ENCODE measurements at places on chromosomes 16 and 17.

DNA sequence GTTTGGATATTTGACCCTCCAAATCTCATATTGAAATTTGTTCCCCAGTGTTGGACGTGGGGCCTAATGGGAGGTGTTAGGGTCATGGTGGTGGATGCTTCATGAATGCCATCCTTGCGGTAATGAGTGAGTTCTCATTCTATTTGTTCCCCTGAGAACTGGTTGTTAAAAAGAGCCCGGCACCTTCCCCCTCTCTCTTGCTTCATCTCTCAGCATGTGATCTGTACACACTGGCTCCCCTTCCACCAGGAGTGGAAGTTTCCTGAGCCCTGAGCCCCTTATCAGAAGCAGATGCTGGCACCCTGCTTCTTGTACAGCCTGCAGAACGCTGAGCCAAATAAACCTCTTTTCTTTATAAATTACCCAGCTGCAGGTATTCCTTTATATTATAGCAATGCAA, 25.6 kb downstream of the PIK3R6 start:
- no peak for DNase-seq

DNA sequence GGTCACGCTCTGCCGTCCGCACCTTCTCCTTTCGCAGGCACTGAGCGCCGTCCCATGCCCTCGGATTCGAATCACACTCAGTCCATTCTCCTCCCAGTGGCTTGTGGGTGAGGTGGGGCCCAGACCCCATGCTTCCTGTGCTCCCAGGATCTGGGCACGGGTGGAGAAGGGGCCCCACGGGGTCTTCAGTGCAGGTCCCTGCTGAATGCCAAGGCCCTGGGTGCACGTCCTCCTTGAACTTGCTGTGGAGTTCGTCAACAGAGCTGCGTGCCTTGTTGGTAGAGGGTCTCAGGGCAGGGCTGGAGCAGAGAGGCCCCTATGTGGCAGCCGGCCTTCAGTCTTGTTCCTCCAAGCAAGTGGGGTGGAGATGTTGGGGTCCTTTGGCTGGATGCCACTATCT, 7.3 kb upstream of the MC1R start:
- DNase-seq: no peak

GRCh38 chr16:46954562-46954961, 18.9 kb downstream of the DNAJA2 start:
- DNase-seq: no peak

DNA sequence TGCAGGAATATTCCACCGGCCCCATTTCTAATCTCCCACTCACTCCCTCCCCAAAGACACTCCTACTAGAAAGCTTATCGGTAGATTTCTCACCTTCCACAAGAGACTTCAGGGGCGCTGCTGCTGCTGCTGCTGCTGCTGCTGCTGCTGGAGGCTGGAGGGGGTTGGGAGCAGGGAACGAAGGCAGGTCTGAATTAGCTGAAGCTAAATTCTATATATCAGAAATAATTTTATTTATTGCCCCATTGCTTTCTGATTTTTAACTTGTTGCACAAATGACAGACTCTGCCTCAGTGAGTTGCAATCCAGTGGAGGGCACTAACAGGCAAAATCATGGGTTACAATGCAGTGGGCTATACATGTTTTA, 25.8 kb upstream of the HLF start:
- no peak for DNase-seq

DNA sequence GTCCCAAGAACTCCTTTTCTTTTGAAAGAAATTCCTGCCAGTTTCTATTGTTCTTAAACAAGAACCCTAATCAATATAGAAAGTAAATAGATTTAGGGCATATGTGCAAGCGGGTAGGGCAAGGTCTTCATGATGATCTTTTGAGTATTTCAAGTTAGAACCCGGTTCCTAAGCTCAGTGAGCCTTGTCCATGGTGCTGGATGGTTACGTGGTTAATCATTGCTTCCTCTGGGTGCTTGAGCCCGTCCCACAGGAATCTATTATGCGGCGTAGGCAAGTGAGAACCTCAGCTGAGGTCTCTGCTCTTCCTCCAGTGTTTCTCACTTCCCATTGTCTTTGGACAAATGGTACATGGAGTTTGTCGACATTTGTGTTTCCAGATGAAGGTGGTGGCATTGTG, 580.8 kb upstream of the EEF2KMT start:
- DNase-seq: no peak

GRCh38 chr16:64278196-64278595, 843.7 kb downstream of the CDH11 start:
- DNase-seq: no peak

- peak; percentile 58 for DNase-seq
Observed at GRCh38 chr16:89201439-89202377, 1.4 kb upstream of the SLC22A31 start.

DNA sequence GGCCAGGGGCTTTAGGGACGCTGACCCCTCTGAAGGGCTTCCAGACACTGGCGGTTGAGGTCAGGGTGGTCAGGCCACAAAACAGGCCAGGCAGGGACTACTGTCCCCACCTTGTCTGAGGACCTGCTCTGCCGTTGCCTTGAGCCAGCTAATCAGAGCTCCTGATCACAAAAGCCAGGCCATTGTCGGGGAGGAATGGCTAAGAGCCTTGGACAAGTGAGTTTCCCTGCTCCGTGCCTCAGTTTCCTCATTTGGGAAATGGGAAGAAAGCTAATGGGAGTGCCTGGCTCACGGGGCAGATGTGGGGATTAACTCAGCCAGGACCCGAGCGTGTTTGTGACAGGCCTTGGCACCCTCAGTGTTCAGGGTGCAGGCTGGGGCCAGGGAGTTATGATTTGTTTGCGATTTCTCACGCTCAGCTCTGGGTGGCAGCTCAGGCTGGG, 246.5 kb upstream of the CIBAR2 start:
- DNase-seq: no peak

DNA sequence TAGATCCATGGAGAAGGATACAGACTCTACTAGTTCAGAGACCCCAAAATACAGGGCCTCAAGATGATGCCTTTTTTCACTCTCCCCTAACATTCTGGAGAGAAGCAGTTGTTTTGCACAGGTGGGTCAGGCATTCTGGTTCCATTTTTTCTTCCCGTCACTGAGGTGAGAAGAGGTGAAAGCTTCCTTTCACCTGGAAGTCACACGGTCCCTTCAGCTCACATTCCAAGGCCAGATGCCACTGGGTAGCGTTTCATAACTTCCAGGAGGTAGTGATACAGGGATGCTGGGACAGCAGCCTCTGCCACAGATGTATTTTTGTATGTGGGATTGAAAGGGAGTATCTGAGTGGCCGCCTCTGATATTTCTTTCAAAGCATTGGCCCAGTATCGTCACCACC, 1.9 kb downstream of the CDK10 start:
- DNase-seq: no peak

DNA sequence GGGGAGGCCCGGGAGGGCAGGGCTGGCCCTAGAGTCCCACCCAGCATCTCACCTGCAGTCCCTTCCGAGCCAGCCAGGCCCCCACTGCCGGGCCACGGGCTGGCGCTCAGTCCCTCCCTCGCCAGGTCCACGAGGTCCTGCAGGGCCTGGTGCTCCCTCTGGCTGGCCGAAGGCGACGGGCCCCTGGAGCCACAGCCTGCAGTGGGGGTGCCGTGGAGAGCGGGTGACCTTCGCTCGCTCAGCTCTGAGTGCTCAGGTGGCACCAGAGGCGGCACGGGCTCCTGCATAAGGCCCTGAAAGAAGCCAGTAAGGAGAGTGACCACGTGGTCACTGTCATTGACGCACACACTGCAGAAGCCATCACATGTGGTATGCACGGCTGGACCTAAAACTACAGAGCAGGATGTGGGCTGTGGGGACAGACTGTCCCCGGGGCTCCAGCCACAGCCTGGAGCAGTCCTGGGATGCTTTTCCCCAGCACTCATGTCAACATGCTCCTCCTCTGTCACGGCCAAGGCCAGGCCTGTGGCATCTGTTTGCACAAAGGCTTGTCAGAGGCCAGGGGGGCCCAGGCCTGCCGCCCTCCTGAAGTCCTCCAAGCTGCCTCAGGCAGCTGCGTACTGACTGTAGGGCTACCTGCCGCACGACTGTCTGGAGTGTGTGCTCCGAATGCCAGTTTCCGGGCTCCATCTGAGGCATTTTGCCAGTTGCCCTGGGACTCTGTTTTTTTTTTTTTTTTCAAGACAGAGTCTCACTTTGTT, 15.1 kb downstream of the SLX4 start:
- no peak for DNase-seq

DNA sequence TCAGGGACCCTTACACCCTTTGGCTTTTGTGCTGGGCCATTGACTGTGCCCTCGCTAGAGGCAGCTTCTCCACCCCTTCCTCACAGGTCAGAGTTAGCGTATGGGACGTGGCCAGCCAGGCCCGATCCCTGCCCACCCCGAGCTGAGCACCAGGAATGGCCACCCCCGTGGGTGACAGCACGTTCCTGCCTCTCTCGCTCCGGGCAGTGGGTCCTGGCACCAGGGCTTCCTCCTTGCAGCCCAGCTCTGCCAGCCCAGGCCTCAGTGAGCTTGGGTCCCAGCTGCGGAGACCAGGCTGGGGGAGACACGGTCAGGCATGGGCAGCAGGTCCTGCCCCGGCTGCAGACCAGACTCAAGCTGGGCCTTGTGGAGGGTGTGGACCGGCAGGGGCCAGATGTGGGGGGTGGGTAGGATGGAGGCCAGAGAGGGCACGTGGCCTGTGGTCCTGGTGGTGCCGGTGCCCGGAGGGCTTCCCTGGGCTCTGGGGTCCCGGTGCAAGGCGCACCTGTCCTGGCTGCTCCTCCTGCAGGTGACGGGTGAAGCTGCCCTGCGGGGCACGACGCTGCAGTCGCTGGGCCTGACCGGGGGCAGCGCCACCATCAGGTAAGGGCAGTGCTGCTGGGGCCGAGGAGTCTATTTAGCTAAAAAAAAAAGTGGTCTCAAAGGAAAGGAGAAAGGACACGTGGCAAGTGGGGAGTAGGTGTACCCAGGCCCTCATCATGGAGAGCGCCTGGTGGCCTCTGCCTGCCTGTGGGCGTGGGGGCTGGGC, 18.2 kb downstream of the ASPSCR1 start:
- DNase-seq: no peak

DNA sequence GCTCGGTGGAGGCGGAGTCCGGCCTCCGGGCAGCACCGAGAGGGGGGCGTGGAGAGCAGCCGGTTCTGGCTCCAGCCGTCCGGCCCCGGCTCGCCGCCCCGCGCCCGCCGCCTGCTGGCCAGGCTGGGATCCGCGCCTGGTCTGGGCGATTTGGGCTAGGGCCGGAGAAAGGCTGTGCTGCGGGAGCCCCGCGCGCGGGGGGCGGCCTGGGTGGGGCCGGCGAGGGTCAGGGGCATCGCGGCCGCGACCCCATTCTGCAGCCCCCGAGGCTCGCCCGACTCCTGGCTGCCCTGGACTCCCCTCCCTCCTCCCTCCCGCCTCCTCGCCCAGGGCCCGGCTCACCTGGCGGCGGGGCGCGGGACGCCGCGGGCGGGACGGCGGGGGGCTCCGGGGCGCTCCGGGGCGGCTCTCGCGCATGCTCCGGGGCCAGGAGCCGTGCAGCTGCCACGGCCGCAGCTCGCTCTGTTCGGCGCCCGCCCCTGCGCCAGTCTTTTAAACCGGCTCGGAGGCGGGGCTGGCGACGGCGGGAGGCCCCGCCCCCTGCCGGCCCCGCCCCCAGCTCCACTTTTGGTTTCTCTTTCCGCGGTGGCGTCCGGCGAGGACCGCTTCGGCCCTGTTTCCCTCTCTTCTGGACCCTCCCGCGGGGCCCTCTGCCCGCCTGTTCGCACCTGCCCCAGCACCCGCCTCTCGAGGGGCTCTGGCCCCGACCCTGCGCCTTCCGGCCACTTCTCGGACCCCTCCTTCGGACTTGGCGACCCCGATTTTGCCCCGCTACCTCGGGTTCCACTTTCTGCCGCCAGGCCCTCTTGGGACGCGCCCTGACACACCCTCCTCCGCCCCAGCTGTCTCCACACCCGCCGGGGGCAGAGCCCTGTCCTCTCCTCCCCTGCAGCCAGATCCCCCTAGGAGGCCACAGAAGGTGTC, at the start of gene SOCS1:
TSS of gene SOCS1 (minus strand) at position 468 of the 924 bp plus-strand sequence. CDS start 726 bp downstream, outside the sequence.
- peak; percentile 83 for DNase-seq

GRCh38 chr16:10188236-10188635, 6.0 kb upstream of the GRIN2A start:
- DNase-seq: no peak

GRCh38 chr16:88760424-88761142, 24.4 kb downstream of the PIEZO1 start:
- no peak for DNase-seq

GRCh38 chr16:11672206-11673090, 4.2 kb downstream of the SNN start:
- DNase-seq: no peak

- no peak for DNase-seq
Observed at GRCh38 chr17:61240851-61241468, 158.7 kb upstream of the TBX2 start.

DNA sequence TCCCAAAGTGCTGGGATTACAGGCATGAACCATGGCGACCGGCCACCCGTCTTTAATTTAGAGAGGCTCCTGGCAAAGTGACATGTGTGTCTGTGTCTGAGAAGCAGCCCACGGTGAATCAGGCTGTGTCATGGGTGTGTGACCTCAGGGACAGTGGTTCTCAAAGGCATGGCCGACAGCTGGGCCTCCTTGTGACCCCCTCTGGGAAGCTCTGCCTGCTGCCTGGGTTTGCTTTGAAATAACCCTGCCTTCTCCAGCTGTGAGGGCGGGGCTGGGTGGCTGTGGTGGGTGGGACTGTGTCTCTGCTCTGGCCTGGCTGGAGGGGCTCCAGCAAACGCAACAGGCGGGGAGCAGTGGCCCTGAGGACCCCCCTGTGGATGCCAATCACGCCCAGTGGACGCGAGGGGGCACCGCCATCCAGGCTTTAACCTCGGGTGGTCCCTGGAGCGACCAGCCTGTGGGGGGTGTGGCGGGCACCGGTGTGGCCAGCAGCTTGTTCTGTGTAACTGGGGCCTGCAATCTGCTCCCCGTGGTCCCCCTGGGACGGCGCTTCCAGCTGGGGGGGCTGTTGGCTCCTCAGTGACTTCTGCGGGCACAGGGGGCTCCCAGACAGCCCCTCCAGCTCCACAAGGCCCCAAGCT, 8.8 kb upstream of the APRT start:
- DNase-seq: no peak

DNA sequence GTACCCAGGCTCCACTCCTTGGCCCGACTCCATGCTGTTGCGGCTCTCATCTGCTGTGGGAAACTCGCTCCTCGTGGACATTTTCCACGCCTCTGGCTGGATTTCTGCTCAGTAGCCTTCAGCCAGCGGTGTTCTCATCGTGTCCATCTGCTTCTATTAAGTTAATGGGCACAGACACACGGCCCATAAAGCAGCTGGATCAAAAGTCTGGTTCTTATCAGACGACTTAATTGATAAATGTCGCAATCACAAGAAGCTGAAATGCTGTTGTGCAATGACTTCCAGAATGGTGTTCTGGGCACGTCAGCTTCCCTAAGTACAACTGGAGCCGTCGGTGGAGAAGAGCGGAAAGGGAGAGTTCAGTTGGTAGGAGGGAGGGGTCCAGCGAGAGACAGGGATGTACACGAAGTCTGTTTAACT, 211.7 kb upstream of the CHMP6 start:
- DNase-seq: no peak

GRCh38 chr17:49576088-49576916, 631 bp downstream of the NXPH3 start:
- no peak for DNase-seq

DNA sequence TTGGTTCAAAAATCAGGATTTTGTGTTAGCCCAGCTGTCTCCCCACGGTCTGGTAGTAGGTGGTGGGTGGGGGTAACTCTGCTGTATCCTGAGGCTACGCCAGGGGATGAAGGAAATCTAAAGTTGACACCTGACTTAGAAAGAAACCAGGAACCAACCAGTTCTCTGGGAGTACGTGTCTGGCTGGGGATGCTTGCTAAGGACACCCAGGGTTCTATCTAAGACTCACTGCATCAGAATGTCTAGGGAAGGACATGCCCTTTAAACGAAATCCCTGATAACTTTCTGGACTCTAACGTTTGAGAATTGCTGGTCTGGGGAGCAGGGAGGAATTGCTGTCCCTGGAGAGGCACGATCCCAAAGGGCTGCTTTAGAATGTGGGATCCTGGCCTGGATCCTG, 39.2 kb upstream of the CES5A start:
- no peak for DNase-seq
